ENCODE measurements at places on chromosomes 5 and 9. TPM values are rescaled to one million over a fixed set of nuclear protein-coding genes. Genes with fewer than 3 reads are reported as not detected.

DNA sequence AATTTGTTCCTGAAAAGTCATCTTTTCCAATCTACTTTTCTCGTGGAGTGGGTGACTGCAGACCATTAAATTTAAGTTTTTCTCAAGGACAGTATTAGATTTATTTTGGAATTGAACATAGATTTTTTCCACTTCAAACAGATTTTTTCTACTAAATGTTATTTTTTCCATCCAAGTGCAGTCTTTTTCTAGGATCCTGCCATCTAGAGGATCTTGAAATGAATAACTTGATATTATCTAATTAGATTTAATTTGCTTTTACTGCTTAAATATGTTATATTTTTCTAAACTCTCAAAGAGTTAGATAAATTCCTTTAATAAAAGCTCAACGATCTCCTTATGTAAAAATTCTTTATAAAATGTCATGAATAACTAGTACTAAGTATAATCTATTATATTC is 136.9 kb upstream of the PRR16 start:
- DNase-seq = no peak

Gene NLN
- polyA plus RNA-seq = 23.5 TPM

DNA sequence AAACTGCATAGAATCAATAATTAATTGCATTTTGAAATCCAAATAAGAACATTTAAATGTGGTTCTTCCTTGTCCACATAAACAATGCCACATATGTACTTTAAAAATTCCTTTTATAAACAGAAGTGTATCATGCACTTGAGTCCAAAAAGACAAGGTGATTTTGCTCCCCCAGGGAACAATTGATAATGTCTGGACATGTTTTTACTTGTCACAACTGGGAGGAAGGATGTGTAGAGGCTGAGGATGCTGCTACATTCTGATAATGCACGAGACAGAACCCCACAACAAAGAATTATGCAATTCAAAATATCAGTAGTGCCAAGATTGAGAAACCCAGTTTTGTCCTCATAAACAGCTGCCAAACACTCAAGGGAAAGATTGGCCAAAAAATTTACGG is 181.1 kb upstream of the ISL1 start:
- DNase-seq = no peak

Gene SH3TC2
- 13.9 TPM for polyA plus RNA-seq

- no peak for DNase-seq
Measured at GRCh38 chr9:70465904-70466303, 51.4 kb upstream of the KLF9 start.

Gene ANKRD34B
- not detected for polyA plus RNA-seq

GRCh38 chr5:82676661-82677060 is 398.5 kb upstream of the RPS23 start:
- DNase-seq = no peak

DNA sequence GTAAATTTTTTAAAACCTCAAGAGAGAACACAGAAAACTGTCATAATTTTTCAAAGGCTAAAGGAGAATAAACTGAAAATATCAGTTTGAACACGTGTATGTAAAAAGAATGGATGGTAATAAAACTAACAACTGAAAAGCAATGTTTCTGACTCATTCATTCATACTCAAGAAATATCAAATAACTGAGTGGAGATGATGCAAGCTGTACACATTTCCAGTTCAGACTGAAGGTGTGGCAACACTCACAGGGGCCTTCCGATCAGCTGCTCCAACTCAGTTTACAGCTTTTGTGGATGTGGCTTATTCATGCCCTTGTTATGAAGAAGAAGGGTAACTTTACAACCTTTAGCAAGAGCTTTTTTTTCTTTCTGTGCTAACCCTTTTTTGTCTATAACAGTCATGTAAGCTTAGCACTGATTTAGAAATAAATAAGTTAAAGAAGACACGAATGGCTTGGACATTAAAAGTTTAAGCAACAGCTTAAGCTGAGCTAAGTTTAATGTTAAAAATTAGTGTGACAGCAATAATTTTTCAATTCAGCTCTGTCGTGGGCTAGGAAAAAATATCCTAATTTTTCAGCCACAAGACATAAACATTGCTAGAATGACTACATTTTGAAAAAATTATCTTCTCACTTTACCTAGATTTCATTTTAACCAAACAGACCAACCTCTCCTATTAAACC is 453.5 kb downstream of the RAB3C start:
- peak; percentile 93 for DNase-seq

DNA sequence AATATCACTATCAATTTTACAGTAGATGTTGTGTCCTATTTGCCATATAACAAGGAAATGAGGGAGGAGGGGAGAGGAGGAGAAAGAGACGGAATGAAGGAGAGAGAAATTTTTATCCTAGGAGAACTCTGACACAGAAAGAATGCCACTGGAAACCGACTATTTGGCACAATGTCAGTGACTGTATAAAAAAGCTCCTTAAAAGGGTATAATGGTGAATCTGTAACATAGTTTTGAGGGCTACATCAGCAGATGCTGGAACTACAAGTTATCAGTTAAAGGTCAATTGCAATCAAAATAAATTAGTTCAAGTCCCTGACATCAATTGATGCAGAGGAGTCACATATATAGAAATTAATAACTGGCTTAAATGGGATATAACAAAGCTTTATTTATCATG is 5.7 kb downstream of the EDIL3 start:
- DNase-seq = no peak

DNA sequence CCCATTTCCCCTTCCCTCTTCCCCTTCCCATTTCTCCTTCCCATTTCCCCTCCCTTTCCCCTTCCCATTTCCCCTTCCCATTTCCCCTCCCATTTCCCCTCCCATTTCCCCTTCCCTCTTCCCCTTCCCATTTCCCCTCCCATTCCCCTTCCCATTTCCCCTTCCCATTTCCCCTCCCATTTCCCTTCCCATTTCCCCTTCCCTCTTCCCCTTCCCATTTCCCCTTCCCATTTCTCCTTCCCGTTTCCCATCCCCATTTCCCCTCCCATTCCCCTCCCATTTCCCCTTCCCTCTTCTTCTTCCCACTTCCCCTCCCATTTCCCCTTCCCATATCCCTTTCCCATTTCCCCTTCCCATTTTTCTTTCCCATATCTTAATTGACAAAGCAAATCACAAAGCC is 109.0 kb downstream of the OLFM1 start:
- DNase-seq = no peak

Gene FBP2
- polyA plus RNA-seq = not detected

DNA sequence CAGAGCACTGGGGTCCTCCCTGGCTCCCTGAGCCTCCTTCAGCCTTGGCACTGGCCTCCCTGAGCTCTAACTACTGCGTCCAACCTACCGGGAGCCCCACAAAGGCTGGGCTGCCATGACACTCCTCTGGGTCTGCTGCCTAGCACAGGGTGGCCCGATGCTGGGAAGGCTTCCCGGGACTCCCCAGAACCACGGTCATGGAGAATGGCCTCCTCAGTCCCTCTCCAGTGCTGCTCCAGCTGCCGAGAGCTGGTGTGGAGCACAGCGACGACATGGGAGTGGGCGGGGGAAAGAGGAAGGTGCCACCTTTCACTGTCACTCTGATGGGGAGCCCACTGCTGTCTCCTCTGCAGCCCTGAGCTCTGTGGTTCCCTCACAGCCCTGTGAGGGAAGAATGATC is 61.5 kb upstream of the RNF130 start:
- DNase-seq = no peak

DNA sequence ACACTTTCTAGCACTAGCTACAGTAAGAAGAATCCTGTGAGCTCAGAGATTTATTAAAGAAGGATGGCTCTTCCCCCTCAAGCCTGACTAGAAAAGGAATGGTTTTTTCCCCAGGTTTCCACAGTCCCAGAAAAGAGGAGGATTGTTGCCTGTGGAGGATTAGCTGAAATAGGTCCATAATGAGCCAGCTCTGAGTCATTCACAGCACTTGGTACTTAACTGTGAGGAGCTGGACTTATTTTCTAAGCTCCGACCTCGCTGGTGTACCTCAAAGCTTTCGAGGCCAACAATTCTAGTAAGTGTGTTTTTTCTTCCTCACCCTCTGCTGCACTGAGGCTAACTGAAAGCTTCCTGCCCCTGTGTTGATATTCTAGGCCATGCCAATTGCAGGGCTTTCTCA is 222.5 kb upstream of the IL12B start:
- peak; percentile 30 for DNase-seq

GRCh38 chr5:137665678-137666460 is 70.0 kb downstream of the KLHL3 start:
- DNase-seq = no peak

GRCh38 chr5:64457846-64458245 is 48.0 kb upstream of the RGS7BP start:
- peak; percentile 73 for DNase-seq

Gene NMUR2
- not detected for polyA plus RNA-seq

GRCh38 chr5:61163905-61164304 is 1.6 kb upstream of the SMIM15 start:
- no peak for DNase-seq

GRCh38 chr5:146047396-146047795 is 58.0 kb downstream of the PLAC8L1 start:
- peak; percentile 43 for DNase-seq

GRCh38 chr5:40796487-40796889 is 1.7 kb downstream of the PRKAA1 start:
- DNase-seq = peak; percentile 1

DNA sequence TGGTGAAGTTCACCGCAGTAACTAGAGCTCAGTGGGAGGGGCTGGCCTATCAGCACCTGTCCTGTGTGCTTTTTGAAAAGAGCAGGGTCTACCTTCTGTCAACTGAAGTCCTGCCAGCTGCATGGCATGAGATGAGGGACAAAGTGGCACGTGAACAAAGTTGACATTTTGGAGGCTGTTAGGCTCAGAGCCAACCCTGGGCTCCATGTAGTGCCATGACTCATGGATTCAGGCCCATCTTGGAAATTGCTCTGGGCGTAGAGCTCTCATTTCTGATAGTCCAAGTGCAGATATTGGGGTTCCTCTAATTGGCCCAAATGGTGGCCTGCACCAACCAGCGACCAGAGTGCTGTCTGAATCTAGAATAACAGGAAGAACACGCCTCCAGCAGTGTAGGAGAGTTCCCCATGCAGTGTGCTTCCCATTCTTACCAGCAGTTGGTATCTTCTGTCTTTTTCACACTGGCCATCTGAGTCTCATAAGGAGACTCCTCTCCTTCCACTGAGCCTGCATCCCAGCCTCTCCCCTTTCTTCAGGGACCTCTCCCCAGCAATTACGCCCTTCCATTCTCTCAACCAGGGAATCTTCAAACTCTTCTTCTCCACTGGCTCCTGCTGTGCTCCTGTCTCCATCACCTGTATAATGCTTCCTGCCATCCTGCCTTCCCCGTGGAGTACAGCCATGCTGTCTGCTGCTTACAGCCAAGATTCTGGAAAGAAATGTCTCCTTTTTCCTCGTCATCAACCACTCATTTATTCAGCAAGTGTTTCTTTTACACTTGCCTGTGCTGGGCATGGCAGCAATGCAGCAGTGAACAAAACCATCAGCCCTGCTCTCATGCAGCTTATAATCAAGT is 30.4 kb downstream of the IRF1 start:
- no peak for DNase-seq

DNA sequence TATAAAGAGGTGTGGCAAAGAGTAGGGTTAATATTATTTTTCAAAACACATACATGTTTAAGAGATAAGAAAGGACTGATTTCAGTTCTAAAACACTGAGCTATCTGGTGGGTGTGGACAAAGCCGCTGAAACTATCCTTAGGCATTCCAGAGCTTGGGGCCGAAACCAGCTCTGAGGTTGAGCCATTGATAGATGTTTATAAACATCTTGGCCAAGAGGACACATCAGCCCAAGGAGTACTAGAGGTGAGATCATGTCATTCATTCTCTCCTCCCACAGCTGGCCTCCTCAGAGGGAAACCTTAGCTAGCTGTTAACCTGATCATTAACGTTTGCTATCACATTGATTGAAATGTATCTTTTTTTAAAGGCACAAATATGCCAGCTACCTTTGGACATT is 89.9 kb downstream of the NLN start:
- DNase-seq = peak; percentile 69

- DNase-seq = no peak
Measured at GRCh38 chr5:15560421-15560820, 60.4 kb downstream of the FBXL7 start.

GRCh38 chr9:73839471-73839870 is 657.7 kb upstream of the RORB start:
- no peak for DNase-seq

GRCh38 chr5:115892021-115892420 is 50.3 kb downstream of the AP3S1 start:
- no peak for DNase-seq

DNA sequence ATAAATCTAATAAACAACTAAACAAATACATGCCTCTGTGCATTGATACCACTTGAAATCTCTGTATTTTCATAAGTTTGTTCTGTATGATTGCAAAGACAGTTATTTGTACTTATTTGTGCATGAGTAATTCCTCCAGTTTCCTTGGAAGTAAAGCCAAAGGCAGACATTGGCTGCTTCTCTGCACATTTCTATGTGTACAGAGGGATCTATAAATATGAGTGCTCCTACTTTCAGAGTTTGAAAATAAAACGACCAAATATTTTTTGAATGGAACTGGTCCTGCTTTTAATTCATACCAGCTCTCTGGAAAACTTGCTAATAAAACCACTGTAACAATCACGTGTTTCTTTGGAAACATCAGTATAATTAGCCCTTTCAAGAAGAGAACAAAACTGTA is 306.5 kb downstream of the MAN2A1 start:
- no peak for DNase-seq

DNA sequence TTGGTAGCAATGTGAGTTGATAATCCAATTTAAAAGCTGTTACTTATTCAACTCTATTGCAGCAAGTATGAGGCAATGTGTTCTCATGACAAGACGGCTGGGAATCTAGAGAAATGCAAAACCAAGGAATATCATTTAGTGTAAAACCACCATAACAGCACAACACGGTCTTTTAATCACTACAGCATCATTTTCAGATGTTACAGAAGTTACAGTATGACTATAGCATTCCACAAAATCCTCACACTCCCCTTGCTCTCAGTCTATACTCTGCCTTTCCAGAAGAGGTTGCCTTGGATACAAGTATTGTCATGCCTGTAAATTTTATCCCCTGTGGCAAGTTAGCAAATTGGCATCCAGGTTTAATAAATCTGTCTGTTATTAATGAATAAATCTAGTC is 28.6 kb upstream of the TAS2R1 start:
- DNase-seq = no peak

DNA sequence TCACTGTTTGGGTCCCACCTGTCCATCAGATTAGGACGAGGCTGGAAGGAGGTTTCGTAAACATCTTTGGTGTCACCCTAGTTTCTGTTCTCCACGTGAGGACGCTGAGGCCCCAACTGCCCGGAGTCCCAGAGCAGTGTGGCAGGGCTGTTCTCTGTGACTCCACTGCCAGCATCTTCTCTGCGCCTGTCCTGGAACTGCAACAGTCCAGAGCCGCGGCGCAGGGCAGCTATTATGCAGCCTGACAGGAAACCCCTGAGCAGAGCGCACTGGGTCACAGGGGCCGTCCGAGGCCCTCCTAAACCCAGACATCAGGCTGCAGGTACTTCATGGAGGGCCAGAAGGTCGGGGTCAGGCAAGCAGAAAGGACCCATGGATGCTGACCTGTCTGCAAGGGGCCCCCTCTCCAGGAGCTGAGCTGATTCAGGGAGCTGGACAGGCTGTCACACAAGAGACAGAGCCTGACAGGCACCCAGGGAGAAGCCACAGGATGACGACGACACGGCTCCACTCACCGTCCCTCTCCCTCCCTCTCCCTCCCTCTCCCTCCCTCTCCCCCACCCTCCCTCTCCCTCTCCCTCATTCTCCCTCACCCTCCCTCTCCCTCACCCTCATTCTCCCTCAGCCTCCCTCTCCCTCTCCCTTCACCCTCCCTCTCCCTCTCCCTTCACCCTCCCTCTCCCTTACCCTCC is 31.7 kb downstream of the DBH start:
- no peak for DNase-seq

Gene SV2C
- under 0.01 TPM for polyA plus RNA-seq

GRCh38 chr5:175864296-175864695 is 7.1 kb upstream of the CPLX2 start:
- DNase-seq = no peak

Measured in mammary epithelial cell (primary cell).